Fibroblast of skin of right biceps (primary cell): ENCODE measurements at places on chromosomes 1 and 21.

GRCh38 chr1:185656663-185657062 is 77.5 kb upstream of the HMCN1 start:
- no peak for DNase-seq

- DNase-seq = no peak
Observed at GRCh38 chr21:17607684-17608083, 5.0 kb downstream of the BTG3 start.

DNA sequence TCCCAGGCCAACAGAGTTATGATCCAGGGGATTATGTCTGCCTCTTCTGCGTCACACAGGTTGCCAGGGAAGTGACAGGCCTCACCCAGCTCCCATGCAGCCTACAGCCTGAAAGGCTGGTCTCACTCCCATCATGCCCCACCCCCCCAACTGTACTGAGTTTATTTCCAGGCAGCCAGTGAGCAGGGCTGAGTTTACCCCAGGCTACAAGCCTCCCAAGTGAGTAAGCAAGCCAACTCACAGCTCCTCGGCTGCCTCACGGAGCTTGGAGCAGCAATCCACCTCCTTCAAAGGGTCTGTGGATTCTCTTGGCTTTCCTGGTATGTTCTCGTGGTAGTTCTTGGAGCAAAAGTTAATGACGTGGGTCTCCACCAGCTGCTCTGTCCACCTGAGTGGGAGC is 1147.6 kb upstream of the ADGRL4 start:
- DNase-seq = peak; percentile 19

DNA sequence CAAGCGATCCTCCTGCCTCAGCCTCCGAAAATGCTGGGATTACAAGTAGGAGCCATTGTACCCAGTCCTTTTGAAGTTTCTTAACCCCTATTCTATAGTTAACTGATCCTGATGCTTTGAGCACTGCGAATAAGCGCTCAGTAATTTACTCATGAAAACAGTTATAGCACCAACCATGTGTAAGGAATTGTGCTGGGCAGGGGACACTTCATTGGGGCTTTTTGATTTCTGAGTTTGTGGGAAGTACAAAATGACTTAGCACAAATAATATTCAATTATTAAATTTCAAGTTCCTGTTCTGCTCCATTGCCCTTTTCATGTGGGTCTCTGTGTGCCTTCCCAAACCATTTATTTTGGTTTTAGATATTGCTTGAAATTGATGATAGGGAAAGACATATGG is 6.2 kb upstream of the HIPK1 start:
- DNase-seq = no peak

GRCh38 chr1:37544530-37544929 is 9.6 kb downstream of the SNIP1 start:
- no peak for DNase-seq

DNA sequence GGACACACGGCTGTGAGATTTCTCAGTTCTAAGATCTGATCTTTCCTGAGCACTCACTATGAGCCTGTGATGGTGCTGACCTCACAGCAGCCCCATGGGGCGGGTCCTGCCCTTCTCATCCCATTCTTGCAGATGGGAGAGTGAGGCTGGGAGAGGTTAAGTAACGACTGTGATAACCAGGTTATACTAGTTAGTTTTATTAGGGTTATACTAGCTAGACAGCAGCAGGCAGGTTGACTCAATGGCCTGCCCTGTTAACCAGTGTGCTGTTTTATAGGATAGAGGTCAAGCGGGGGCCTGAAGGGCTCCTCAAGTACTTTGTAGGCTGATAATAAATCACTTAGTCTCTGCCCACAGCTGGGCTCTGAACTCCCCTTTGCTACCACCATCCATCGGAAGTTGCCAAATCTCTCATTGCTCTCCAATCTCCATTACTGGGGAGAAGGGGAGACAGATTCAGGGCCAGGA is 4.8 kb downstream of the CNTN2 start:
- no peak for DNase-seq

DNA sequence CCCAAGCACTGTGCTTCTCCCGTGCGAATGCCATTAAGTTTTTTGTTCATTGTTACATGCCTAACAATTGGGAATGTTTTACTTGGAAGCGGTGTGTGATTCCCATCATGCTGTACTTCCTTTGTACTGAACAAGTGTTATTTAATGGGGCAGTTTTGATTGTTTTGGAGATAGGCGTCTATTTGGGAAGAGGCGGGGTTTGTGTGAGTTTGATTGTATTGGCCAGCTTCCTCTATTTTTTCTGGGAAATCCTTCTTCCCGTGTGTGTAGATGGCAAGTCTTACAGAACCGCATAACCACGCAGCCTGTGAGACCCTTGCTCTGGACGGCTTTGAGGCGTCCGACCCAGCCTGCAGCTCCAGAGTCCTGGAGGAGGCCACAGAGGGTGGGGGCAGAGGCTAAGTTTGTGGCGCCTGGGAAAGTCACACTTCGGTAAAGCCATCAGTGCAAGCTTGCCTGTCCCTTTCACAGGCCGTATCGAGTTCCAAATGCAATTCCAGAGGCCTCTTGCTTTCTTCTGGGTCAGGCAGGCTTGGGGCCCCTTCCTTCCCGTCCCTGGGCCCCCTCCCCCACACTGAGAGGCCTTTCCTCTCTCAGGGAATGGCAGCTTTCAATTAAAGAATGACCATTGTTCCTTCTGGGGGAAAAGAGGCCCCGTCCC is 210.3 kb downstream of the TOMM20 start:
- no peak for DNase-seq

DNA sequence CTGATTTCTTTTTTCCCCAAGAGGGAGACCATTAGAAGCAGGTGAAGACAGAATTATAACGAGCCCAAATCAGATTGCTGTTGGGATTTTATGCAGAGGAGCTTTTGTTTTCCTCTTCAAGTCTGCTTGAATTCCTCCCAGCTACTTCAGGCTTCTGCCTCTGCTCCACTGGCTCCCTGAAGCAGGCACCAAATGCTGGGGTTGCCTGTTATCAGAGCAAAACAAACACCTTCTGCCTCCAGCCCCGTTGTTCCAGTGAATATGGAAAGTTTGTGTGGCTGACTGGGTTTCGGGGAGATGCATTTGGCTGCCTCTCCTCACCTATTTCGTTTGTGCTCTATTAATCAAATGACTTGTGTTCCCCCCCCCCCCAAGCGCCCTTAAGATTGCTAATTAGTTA is 209.2 kb downstream of the URB2 start:
- no peak for DNase-seq

GRCh38 chr1:114075546-114076242 is 78.0 kb downstream of the SYT6 start:
- DNase-seq = no peak

DNA sequence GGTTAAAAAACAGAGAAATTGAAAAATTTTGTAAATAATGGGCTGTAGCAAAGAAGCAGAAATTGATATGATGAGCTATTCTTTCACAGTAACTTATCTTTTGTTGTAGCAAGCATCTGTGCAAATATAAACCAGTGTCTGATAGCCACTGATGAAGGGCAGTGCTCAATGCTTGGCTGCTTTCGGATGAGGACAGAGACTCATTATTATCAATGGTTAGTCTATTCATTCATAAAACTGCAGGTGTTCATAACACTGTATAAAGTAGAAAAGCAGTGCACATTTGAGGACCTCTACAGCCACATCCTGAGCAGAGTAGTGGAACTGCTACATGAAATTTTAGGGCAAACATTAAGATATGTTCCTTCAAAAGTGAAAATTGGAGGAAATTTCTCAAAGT is 107.2 kb downstream of the FAF1 start:
- DNase-seq = no peak

DNA sequence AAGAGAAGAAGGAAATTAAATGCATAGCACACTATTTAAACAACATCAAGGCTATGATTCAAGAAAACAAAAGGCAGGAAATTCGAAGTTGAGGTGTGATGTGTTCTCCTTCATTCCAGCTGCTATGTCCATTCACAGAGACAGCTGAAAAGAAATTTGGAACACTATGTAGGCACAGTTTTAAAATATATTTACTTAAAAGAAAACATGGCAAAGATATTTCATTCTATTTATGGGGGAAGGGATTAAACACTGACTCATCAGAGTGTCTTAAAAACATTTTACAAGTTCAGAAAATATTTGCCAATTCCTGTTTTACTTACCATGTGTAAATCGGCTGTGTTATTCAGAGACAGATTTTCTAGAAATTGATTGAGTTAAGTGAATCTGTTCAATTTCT is 39.4 kb upstream of the NGF start:
- peak; percentile 44 for DNase-seq

DNA sequence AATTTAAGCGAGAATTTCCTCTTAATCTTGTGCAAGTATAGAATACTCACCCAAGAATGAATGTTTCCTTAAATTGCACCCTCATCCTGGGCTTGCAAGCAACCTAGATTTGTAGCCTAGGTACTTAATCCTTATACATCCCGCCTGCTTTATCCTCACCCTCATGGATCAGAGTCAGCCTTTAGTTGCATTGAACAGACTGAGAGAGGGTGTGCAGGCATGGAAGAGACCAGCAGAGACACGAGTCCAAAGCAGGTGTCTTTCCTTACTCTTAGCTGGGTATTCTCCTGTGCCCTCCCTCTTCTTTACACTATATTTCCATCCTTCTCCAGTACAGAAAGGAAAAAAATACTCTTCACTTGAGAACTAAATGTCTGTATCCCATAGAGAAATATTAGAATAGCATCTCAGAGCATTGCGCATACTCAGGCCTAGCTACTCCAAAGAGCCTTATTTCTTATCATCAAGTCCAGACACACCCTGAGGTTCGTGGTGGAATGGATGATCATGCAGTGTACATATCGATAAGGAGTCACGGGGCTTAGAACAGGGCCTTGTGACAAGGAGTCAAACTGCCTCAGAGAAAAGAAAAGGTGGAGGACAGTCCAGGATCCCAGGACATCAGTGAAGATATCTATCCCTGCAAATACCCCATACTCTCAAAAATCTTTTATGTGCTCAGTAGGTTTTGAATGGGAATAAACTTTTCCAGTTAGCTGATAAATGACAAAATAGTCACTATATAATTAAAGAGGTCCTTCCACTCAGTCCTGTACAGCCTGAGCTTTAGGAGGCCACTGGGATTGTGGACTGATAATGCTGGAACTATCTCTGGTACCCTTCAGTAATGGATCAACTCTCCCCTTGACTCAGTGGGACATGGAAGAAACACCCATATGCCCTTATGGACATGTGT is 297.9 kb downstream of the GRIK1 start:
- DNase-seq = no peak

DNA sequence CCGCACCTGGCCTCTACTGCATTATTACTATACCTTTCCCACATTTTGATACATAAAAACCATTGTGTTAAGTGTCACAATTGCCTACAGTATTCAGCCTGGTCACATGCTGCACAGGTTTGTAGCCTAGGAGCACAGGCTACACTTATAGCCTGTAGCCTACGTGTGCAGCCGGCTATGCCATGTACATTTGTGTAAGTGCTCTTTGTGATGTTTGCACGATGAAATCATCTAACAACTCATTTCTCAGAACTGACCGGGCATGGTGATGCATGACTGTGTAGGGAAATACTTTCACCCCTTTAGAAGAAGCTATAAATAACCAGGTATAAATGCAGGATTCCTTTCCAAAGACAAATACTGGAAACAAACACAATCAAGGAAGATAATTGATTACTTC is 12.1 kb downstream of the ERG start:
- peak; percentile 84 for DNase-seq

- peak; percentile 84 for DNase-seq
Observed at GRCh38 chr1:102858695-102859094, 249.6 kb downstream of the COL11A1 start.

DNA sequence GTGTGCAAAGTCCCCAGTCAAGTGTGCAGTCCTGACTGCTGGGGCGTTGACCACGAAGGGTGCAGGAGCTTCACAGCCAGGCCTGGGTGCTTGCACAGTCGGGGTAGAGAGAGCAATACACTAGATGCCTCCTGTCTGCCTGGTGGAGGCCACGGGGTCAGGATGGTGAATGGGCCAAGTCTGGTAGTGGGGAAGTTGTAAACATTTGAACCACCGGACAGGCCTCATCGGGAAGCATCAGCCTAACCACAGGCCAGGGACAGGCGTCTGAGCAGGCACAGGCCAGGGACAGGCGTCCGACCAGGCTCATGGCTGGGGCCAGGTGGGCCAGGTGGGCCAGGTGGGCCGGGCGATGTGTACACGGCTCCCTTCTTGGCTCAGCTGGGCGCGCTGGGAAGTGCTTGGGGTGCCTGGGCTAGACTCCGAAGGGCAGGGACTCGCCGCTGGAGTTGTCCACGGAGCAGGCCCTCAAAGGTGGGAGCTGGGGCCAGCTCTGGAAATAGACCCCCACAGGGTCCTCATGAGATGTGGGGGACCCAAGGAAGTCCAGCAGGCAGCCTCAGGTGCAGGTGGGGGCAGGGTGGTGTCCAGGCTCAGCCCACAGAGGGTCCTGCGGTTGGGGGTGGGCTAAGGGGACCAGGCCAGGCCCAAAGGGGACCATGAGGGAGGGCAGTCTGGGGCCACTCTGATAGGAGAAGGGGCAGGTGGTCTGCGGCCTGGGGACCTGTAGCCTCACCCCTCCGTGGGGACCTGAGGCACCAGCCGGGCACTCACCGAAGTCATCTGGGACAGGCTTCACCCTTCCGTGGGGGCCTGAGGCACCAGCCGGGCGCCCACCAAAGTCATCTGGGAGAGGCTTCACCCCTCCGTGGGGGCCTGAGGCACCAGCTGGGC is 15.0 kb downstream of the COL6A1 start:
- DNase-seq = no peak

GRCh38 chr1:112937495-112937894 is 18.5 kb downstream of the SLC16A1 start:
- DNase-seq = no peak

DNA sequence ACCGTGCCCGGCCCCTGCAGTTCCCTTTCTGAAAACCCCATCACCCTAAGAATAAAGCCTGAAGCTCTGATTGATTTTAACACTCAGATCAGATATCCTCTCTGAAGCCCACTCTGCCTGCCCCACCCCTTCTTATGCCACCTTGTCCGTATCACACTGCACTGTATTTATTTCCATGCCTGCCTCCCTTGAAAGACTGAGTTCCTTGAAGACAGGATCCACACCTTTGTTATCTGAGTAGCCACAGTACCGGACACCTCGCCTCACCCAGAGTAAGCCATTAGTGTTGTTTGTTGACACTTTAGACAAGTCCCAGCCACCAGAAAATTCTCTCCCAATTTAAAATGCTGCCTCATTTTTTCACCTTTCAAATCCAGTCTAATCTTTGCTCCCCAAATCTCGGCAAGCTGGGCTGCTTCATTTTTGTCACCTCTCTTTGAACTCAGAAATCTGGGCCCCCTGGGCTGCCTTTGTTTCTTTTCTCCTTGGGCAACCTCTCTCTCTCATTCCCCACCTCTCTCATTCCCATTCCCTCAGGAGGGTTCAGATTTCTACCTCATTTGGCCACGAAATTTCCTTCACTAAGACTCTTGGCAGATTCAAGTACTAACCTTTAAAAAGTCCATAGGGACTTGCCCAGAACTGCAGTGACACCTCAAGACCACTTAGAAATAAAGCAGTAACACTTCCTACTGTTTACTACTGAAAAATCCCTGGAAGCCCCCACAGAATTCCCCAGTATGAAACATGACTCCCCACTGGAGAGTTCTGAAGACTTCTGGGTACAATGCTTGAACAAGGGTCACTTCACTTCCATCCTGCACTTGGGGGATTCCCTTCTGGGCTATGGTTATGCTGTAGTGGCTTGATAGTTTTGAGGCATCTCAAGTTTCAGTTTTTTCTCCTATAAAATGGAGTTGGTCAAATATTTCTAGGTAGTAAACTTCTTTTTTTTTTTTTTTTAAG is 8.7 kb upstream of the PPP1R15B start:
- DNase-seq = no peak
